ENCODE measurements at places on chromosomes 6 and 20.

DNA sequence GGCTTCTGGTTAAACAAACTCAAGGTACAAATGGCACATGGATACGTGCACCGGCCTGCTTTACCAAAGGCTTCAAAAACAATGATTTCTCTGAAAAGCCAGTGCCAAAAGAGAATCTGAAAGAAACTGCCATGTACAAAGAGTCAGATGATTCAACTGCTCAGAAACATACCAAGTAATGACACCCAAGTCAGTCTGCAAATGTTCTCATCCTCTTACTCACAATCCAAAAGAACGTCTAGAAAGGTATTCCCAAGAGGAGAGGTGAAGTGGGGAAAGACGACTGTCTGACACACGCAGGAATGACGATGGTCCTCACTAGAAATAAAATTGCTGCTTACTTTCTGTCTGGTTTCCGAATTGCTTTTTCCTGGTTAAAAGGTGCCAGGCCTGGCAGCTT is 52.9 kb downstream of the NFATC2 start:
- no peak for DNase-seq

DNA sequence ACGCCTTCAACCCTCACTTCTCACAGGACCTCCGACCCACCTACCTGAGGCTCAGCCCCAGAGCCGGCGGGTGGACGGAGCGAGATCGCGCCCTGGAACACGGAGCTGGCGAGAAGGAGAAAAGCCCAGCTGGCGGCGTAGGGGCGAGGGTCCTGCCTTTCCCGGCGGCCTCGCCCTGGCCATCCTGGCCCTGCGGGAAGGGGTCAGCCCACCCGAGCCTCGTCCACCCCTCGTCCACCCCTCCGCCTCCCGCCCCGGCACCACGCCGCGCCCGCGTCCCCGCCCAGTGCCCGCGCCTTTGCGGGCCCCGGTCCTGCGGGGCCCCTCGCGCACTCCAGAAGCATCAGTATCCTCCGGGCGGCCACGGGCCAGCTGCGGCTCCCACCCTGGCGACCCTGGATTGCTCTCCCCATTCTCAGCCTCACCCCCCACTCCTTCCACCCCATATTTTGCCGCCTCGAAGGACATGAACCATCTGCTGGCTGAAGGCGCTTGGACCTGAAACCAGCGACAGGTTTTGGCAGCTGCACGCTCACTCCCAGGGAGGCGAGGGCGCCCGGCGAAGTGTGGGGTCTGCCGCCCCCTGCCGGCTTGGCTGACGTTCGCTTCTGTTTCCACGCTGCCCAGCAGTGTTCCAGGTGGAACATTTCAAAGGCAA is 65.1 kb downstream of the PLG start:
- DNase-seq = peak; percentile 80

GRCh38 chr20:40493071-40493470 is 196.0 kb downstream of the MAFB start:
- DNase-seq = no peak

- DNase-seq = no peak
Observed at GRCh38 chr6:56497240-56497639, 145.4 kb downstream of the DST start.

- DNase-seq = no peak
Observed at GRCh38 chr6:44038543-44039065, 88.6 kb downstream of the MRPL14 start.

DNA sequence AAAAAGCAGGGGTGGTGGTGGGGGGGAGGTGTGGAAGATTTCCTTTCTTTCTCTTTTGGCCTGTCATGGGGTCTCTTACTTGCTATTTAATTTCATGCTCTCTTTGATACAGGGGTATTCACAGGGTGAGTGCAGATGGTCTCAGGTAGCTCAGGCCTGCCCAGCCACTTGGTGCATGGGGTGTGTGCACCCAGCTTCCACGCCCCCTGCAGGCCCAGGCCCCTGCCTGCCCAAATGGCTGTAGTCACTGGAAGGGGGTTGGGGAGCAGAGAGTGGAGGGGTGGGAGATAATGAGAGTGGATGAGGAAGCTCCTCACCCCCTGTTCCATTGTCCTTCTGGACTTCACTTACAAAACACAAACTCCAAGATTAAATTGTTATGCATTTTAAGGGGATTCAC is 133.6 kb upstream of the SGK1 start:
- no peak for DNase-seq

DNA sequence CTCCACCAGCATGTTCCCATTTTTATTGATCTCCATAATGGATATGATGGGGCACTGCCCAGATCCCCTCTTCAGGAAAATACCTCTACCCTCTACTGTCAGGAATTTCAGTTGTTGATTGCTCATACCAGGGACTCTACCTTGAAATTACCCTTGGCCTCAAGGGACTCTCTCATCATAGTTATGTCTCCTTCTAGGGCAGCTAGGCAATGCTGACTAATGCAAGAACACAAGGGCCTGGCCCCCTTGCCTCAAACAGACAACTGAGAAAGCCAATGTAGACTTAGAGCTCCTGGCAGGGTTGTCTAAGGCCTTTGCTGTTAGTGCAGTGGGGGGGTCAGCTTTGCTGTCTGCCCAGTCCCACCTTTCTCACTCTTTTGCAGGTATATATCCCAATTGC is 493.1 kb downstream of the BTBD3 start:
- DNase-seq = no peak

DNA sequence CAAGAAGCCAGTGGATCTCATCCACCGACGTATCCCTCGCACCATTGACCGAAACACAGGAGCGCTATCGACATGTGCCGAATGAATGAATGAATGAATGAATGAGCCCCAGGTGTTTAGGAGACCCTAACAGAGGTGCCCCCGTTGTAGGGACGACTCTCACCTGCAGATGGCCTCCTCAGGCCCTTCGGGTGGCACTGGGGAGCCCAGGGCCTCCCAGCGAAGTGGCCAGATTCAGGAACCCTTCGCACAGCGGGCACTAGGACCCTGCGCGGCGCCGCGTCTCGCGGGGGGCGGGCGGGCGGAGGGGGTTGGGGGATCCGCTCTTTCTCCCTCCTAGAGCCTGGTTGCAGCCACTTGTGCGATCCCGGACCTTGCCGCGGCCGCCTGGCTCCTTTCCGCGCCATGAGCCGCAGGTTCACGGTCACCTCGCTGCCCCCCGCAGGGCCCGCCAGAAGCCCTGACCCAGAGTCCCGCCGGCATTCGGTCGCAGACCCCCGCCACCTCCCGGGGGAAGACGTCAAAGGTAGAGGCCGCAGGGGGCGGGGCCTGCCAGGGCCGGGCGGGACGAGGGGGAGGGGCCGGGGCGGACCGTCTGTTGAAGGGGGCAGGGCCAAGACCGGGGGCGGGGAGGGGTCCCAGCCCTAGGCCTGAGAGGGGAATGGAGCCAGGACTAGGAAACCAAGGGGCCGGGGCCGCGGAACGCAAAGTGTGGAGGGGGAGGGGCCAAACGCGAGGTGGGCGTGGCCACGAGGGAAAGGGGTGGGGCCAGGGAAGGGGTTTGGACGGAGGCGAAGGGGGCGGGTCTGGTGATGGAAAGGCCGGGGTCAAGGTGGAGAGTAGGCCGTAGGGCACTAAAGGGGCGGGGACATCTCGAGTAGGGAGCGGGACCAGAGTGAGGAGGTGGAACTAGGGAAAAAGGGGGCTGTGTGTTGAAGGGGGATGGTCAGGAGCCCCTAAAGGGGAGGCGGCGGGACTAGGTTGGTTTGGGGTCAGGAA is 7.4 kb upstream of the SLC12A5 start:
- DNase-seq = no peak

DNA sequence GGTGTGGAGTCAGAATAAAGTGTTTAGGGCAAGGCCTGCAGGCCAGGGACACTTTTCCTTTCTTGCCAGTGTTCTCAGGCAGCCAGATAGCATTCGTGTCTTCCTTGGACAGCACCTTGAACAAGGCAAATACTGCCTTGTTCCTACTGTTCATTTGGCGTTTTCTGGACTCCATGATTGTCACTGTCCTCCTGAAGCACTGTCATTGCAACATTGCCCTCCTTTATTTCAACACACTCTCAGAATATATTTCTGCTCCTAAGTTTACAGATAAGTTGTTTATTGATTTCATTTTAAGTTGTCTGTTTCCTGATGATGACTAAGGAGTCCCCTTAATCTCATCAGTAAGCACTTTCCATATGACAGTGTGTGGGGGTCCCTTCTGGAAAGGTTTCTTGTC is 15.1 kb upstream of the DEF6 start:
- no peak for DNase-seq

DNA sequence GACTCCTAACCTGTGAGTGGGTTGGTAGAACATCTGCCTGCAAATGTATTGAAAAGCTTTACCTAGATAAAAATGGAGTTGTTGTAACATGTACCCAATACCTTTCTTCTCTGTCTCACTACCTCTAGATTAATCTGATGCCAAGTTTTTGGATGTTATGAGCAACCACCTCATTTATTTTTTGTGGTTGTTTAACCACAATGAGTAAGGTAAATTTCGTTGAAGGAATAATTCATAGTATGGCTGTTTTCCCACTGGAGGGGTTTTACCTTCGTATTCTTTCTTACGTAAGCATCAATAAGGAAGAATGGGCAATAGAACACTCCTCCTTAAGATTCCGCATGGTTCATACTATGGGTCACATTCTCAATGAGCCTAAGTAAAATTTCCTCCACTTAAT is 165.4 kb downstream of the CDH26 start:
- DNase-seq = no peak

GRCh38 chr6:52746213-52746612 is 17.1 kb downstream of the GSTA2 start:
- DNase-seq = no peak

- DNase-seq = no peak
Observed at GRCh38 chr6:47187893-47188587, 121.7 kb downstream of the TNFRSF21 start.

- DNase-seq = no peak
Observed at GRCh38 chr6:8905757-8906156, 470.4 kb upstream of the SLC35B3 start.

DNA sequence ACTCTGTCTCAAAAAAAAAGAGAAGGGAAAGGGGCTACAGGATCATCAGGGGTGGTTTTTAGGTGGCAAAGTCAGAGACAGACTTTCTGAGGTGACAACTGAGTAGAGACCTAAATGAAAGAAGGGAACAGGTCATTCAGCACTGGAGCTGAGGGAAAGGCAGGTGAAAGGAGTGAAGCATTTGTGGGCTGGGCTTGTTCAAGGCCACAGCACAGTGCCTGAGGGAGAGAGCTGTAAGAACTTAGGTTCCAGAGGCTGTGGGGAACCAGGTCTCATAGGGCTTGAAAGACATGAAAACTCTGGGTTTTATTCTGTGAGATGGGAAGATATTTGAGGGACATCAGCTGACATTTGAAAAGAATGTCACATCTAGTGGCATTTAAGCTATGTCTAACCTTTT is 20.8 kb downstream of the KATNA1 start:
- no peak for DNase-seq

DNA sequence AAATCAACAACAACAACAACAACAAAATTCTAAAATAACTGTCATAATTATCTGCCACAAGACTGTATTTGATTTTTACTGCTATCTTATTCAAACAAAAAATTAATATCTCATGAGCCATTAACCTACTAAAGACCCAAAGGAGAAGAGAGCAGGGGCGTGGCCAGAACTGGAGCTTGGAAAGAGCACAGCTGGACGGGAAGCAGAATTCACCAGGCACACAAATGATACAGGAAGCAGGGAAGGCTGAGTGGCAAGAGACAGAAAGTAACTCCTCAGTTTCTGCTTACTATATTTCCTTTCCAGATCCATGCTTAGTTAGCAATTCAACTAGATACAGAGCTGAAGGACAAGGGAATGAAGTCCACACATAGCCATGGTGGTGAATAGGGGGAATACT is 54.4 kb downstream of the FKBP5 start:
- no peak for DNase-seq

GRCh38 chr6:85986681-85987080 is 344.0 kb upstream of the SYNCRIP start:
- no peak for DNase-seq

DNA sequence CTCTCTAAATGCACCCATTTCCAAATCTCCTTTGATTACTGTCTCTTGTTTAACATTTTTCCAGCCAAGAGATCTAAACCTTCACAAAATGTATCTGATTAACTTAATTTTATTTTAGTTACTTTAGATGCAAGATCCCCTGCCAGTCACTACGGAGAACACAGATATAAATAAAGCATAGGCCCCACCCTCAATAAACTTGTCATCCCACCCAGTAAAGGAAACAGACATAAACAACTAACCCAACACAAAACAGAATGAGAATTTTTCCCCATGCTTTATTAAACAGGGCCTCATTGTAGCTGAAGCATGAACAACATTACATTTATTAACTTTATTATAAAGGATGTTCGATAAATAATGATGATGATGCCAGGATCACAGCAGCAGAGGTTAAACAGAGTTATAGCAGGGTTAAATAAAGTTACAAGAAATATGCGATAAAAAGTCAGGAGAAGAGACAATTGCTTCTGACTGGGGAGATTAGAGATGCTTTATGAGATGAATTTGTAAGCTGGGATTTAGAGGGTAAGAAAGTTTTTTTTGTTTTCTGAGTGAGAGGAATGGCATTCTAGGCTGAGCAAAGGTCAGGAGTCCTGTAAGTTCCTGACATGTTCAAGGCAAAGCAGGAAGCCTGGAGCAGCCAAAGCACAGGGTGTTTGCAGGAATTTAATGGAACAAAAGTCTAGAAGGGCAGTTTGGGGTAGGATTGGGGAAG is 41.1 kb downstream of the TFAP2A start:
- DNase-seq = no peak

- DNase-seq = no peak
Observed at GRCh38 chr6:106417572-106418147, 57.1 kb downstream of the CRYBG1 start.

GRCh38 chr6:155216312-155217046 is 47.3 kb upstream of the CLDN20 start:
- no peak for DNase-seq

- DNase-seq = no peak
Observed at GRCh38 chr20:21342656-21343345, 39.7 kb downstream of the XRN2 start.

DNA sequence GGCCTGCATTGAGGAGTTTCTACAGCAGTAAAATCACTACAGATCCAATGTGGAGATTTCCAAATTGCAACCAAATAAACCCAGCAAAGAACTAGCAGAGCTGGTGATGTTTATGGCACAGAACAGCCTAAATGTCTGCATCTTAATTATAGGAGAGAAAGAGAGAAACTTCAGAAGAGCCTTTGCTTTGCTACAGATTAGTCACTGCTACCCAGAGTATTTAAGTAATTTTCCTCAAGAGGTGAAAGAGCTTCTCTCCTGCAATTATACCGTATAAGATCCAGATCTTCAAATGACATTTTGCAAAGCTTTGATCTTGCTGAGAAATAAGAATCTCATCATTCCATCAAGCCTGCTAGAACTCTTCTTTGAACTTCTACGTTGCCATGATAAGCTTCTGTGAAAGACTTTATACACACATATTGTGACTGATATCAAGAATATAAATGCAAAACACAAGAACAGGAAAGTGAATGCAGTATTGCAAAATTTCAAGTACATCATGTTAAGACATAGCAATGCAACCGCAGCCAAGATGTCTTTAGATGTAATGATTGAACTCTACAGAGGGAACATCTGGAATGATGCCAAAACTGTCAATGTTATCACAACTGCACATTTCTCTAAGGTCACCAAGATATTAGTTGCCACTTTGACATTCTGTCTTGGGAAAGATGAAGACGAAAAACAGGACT is 48.0 kb downstream of the MKKS start:
- no peak for DNase-seq

- no peak for DNase-seq
Observed at GRCh38 chr6:112416866-112417265, 69.7 kb downstream of the RFPL4B start.

- no peak for DNase-seq
Observed at GRCh38 chr6:107435798-107436197, 23.6 kb downstream of the PDSS2 start.

GRCh38 chr6:13273931-13274706 is 54.2 kb downstream of the TBC1D7 start:
- DNase-seq = no peak
